ENCODE measurements at places on chromosomes 4 and X. TPM values are rescaled to one million over a fixed set of nuclear protein-coding genes. Genes with fewer than 3 reads are reported as not detected.

The XAGE2 gene
- not detected for total RNA-seq

The CORIN gene
- 0.23 TPM for total RNA-seq

DNA sequence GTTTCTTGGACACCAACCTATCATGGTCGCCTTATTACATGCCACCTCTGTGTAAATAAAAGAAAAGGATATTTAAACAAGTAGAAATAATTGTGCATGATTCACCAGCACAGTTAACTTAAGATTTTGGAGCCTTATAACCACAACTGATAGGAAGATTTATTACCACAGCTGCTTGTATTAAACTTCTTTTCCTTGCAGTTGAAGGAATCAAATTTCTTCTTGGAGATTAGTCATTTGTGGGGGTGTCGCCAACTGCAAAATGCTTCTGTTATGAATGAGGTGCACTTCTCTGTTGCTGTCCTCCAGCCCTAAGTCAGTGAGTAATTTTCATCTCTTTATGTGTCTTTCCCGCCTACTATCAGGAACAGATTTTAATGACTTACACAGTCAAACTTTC, 73.3 kb downstream of the OR13H1 start:
- no peak overlapping the region for H3K4me3 ChIP-seq
- H3K36me3 ChIP-seq, result no peaks in the 10 kb centered on the region
- H3K27ac ChIP-seq, result no peak overlapping the region
- H3K4me1 ChIP-seq, result no peaks in the 10 kb centered on the region
- H3K27me3 ChIP-seq, result no peaks in the 10 kb centered on the region

DNA sequence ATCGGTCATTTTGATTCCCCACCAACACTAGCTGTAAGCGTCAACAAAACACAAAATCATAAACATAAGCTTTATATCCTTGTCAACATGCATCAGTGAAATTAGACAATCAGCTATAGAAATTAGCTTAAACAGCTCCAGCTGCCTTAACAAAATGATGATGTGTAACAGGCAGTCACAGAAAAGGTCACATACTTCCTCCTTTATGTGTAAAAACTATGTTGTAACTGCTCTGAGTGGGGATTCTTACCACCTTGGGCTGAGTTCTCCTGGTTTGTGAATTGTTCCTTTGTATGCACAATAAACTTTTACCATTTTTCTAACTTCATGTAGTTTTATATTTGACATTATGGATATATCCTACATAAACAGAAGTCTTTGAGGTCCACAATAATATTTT, 73.9 kb upstream of the MAP9 start:
- no peak overlapping the region for H3K27ac ChIP-seq
- H3K27me3 ChIP-seq, result peaks cover 26% of the 10 kb centered on the region
- DNase-seq, result no peak
- no peaks in the 10 kb centered on the region for H3K36me3 ChIP-seq

DNA sequence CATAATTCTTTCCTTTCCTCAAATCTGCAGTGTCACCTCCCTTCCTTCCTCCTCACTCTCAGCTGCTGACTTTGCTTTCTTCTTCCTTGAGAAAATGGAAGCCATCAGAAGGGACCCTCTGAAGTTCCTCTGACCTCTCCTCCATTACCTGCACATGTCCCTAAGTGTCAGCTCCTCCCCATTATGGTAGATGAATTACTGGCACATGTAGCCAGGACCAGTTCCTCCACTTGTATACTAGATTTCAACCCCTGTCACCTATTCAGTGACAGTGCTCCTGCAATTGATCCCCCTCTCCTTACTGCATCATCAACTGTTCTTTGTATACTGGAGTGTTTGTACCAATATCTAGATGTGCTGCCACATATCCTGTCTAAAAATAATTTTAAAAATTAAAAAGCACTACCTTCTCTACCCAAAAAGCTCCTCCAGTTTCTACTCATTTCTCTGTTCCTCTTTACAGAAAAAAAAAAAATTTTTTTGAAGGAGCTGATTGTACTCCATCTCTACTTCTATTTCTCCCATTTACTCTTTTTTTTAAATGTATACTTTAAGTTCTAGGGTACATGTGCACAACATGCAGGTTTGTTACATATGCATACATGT, 78.6 kb downstream of the CLCN5 start:
- no peaks in the 10 kb centered on the region for H3K4me1 ChIP-seq
- H3K4me3 ChIP-seq, result no peak overlapping the region
- no peak for DNase-seq

DNA sequence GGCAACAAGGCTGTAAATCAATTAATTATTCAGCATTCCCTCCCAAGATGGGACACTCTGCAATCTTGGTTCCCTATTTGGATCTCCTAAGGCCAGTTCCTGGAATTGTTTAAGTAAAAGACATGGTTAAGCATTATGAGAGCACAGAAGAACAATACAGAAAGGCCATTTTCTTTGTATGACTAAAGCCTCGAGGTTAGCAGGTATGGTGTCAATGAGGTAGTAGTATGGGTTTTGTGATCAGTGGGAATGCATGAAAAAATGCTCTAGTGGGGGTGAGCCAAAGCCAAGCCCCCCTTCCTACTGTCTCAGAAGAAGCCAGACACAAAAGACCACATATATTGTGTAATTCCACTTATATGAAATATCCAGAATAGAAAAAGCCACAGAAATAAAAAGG, 61.7 kb upstream of the S100G start:
- no peaks in the 10 kb centered on the region for H3K27me3 ChIP-seq
- H3K4me3 ChIP-seq, result no peak overlapping the region
- no peak for DNase-seq
- no peaks in the 10 kb centered on the region for H3K4me1 ChIP-seq
- H3K27ac ChIP-seq, result no peak overlapping the region

DNA sequence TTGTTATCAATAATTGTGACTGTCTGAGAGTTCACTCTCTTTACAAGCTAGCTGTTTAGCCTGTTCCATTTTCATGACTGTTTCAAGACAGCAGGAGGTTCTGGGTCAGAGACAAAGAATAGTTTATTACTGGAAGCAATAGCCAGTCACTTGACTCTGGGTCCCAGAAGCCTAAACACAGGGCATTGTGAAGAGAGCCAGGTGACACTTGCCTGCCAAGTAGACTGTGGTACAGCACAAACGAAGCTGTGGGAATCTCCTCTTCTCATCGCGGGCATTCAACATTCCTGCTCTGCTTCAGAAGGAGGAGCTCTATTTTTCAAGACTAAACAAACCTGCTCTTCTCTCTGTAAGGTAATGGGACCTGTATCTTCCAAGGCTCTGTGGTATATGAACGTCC, 485.1 kb downstream of the TRIML1 start:
- no peak overlapping the region for H3K27ac ChIP-seq
- no peak overlapping the region for H3K4me3 ChIP-seq
- no peak for DNase-seq
- no peaks in the 10 kb centered on the region for H3K4me1 ChIP-seq
- H3K36me3 ChIP-seq, result no peaks in the 10 kb centered on the region
